ENCODE measurements at places on chromosomes 12 and 14.

DNA sequence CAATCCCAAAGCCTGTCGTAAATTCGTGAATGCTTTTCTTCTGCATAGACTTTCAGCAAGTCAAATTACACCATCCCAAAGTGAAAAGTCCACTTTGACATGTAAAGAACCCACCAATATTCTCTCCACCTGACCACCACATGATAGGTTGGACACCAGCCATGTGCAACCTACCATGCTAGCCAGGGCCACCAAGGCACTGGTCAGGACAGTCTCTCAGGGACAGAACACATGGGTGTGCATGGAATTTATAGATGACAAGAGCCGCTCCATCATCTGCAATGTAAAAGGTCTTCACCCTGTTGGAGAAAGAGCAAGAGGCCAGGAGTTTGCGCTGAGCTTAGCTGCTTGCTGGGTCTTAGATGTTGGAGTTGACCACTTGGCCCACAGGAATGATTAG lies 5.4 kb upstream of the KRT76 start:
- DNase-seq, result no peak

GRCh38 chr12:4445156-4446101 lies at the start of gene FGF6:
Gene FGF6, minus strand, starts transcription at chr12:4445815. Its CDS starts 245 bp downstream, at chr12:4445570.
- DNase-seq, result no peak

DNA sequence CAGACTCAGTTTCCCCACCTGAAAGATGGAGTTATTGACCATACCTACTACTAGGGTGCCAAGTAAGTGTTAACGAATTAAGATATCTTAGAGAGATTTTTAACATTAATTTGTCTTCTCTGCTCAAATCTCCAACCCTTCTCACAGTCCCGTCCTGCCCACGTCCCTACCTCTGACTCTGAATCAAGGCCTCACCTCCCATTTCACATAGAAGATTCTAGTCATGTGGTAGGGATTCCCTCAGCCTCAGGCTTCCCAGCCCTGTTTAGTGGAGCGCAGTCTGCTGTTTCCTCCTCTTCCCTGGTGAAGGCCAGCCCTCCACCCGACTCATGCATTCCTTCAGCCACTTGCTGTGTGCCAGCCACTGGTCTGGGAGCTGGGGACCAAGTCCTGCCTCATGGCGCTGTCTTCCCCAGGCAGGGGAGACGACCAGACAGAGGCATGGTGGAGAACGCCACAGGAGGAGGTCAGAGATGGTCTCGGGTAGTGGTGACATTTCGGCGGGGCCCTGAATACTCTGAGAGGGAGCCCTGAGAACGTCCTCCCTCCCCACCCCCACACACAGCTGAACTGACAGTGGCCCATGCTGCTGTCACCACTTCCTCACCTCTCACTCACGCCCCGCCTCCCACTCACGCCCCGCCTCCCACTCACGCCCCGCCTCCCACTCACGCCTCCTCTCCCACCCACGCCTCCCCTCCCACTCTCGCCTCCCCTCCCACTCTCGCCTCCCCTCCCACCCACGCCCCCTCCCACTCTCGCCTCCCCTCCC lies 38.8 kb downstream of the TMEM63C start:
- DNase-seq, result no peak

DNA sequence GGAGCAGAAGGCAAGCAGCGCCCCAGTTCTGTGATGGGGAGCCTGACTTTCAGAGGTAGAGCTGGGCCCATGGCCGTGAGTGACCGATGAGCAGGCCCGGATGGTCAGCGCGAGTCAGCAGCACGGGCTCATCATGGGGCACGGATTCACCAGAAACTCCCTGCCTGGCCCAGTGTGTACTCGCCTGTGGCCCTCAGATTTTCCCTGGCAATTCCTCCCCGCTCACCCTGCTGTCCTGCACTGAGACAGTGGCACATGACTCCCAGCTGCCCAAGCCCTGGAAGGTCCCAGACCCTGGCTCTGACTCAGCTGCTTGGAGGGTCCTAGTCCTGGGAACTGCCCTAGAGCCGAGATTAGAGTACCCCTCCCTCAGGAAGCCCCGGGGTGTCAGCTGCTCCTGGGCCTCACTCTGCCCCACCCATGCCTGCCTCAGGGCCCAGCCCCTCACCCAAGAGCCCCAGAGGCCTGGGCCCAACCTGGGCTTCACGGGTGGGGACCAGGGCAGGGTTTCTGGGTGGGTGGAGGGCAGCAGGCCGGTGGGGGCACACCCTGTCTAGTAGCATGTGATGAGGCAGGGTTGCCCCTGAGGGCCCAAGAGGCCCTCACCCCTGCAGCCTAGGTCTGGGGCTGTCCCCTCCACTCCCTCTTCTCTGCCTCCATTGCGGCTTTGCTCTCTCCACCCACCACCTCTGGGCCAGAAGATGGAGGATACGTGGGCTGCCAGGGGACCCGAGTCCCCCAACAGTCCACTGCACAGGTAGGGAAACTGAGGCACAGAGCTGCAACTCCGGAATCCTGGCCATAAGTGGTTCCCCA lies 8.4 kb downstream of the TRMT61A start:
- DNase-seq, result no peak

DNA sequence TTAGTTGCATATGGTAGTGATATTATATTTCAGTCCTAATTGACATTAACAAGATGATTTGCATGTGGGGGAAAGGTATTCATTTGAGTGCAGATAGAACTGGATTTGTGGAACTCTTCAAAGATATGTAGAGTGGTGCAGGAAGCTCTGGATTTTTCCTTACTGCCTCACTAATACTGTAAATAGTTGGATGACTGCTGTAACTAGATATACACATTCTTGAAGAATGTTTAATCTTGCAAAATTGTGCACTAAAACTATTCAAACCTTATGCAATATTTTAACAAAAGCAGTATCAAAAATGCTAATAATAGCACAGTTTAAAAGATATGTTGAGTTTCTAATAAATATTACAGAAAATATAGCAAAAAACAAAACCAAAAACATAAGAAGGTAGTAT lies 43.1 kb upstream of the ATF7IP start:
- no peak for DNase-seq

DNA sequence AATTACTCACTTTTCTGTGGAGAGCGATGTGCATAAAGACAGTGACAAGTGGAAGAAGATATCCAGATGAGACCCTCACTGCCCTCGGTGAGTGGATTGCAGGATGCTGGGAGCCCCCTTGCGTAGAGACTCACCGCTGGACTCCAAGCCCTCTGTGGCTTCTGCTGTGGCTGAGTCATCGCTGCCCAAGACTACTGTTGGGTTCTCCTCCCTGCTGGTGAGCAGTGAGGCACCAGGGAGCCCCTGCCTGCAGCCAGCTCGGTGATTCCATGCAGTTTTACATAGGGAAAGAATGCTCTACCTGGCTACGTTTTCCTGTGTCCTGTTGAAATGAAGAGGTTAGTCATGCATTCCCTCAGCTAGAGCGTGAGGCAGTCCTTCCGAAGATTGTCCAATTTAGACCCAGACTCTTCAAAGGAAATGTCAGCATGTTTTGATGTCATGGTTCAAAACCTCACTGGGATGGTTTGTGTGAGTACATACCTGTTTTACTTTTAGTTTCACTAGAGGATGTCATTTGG lies 28.2 kb downstream of the TRAF3 start:
- DNase-seq, result no peak

DNA sequence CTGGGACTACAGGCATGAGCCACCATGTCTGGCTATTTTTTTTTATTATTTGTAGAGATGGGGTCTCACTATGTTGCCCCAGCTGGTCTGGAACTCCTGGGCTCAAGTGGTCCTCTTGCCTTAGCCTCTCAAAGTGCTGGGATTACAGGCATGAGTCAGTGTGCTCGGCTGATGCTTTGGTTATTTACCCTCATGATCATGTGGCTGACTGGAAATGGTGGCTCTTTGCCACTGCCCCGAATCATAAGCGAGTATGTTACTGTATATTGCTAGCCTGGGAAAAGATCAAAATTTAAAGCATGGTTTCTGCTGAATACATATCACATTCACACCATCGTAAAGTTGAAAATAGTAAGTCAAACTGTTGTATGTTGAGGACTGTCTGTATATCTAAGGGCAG lies 101.1 kb downstream of the RGS6 start:
- DNase-seq, result no peak

GRCh38 chr14:42045383-42045782 lies 438.7 kb downstream of the LRFN5 start:
- no peak for DNase-seq

- no peak for DNase-seq
These were observed 729.7 kb upstream of the USP15 start for GRCh38 chr12:61530456-61530855.

GRCh38 chr12:111775205-111776193 lies 8.8 kb downstream of the ALDH2 start:
- peak; percentile 73 for DNase-seq

DNA sequence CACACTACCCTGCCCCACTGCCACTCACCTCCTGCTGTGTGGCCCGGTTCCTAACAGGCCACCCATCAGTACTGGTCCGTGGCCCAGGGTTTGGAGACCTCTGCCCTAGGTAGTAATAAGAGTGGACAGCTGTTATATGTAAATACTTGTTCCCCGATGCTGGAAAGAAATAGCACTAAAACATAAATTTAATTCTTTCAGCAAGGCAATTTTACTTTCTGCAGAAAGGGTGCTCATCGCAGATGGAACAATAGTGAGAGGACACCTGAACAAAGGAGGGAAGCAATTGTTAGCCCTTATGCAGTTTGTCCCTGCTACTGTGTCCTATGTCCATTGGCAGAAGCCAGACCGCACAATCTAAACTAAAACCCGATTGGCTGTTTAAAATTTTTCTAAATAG lies 5.9 kb upstream of the CYP46A1 start:
- no peak for DNase-seq

- no peak for DNase-seq
These were observed 81.2 kb downstream of the PRKD1 start for GRCh38 chr14:29846339-29847055.

- DNase-seq, result no peak
These were observed 13.6 kb downstream of the BCL11B start for GRCh38 chr14:99258341-99258861.

DNA sequence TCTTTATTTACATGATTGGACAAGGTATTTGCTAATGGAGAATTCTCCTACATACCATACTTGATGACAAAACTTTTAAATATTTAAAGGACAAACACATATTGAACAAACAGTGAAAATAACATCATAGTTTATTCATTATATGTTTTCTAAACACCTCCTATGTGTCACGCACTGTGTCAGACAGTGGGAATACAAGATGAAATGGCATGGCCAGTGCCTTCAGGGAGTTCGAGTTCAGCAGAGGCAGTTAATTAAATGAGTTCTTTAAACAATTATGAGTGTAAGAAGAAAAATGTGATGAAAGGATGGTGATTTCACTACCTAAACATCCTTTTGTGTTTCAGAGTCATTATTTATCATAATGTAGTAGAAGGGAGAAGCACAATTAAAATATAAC lies 159.8 kb downstream of the KCNH5 start:
- no peak for DNase-seq

DNA sequence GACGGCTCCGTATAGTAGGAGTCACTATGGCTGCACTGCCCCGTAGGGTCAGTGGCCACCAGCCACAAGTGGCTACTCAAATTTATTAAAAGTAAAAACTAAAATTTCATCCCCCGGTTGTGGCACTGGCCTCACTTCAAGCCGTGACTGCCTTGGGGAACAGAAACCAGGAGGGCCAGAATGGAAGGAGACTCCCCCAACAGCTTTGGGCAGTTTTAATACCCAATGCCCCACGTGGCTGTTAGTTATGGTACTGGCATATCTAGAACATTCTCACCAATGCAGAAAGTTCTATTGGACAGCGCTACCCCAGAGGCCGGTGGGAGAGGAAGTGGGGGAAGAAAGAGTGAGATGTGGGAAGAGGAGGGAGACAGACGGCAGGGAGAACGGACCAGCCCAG lies 6.2 kb downstream of the NCOR2 start:
- no peak for DNase-seq

DNA sequence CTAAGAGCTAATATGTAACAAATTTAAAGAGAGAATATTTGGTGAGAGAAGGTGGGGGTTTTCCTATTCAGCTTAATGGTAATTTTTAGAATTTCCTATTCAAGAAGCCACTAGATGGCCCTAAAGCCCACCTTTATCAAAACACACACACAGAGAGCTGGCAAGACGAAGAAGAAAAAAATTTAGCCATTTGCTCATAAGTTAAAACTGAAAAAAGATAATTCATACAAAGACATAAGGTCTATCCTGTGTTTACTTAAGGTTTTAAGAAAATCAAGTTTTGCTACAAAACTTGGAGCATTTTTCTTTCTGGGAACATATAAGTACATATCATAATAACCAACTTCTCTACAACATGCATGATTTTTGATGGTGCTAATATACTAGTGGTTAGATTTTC lies 46.8 kb upstream of the PCED1B start:
- no peak for DNase-seq

DNA sequence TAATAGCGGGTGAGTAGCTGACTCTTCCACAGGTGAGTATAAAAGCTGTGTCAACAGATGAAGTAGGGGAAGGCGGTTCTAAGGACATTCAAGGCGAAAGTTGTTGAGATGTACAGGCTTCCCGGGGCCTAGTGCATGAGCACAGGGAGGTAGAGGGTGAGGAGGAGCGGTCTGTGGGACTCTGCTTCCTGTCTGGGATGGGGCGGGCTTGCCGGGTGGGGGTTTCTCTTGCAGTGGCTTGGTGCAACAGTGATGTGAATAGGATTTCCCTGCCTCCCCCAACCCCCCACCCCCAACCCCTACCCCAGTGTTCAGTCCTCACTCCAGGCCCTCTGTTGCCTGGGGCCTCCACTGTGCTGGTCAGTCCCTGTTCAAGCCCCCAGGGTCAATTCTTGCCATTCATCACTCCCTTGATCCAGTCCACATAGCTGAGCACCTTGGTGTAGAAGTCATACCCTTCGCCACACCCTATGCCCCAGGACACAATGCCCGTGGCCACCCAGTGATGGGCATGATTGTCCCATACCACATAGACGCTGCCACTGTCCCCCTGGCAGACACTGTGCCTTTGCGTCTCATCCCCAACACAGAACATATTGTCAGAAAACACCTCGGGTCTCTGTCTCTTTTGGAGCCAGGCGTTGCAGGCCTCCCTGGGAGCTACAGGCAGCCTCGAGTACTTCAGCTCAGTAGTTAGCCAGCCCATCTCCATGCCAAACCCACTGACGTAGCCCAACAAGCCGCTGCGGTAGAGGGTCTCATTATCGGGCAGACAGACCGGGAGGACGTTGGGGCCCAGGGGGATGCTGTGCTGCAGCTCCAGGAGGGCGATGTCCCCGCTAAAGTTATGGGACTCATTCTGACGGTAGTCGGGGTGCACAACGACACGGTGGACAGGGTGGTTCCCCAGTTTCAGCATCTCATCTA lies 4.0 kb upstream of the C1R start:
- no peak for DNase-seq

- no peak for DNase-seq
These were observed 36.4 kb upstream of the BCL2L14 start for GRCh38 chr12:12034344-12034743.

- no peak for DNase-seq
These were observed 5.9 kb downstream of the LRRC9 start for GRCh38 chr14:59925797-59926196.

DNA sequence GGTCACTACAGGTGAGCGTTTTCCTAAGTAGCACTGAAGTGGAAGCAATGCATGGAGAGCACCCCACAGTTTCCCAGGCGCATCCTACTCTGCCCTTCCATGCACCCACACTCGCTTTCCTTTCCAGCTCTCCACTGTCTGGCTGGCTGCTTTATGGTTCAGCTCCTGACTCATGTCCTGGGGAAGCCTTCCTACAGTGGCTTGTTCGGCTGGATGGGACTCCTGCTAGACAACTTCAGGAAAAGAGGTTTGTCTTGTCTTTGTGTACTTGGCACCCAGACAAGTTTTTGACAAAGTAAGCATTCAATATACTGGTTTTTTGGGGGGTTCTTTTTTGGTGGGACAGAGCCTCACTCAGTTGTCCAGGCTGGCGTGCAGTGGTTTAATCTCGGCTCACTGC lies 21.6 kb downstream of the PPM1H start:
- no peak for DNase-seq
